MCF 10A (cell line): ENCODE measurements at places on chromosomes 12 and 14. TPM values are rescaled to one million over a fixed set of nuclear protein-coding genes. Genes with fewer than 3 reads are reported as not detected.

GRCh38 chr14:36055681-36056225, 120.8 kb downstream of the PTCSC3 start:
- H3K36me3 ChIP-seq = no peaks in the 10 kb centered on the region
- H3K27ac ChIP-seq = no peak overlapping the region
- no peak overlapping the region for H3K4me3 ChIP-seq
- H3K27me3 ChIP-seq = no peaks in the 10 kb centered on the region
- DNase-seq = no peak

GLIPR1 gene
- 29.6 and 36.4 TPM in 2 replicates for total RNA-seq

DNA sequence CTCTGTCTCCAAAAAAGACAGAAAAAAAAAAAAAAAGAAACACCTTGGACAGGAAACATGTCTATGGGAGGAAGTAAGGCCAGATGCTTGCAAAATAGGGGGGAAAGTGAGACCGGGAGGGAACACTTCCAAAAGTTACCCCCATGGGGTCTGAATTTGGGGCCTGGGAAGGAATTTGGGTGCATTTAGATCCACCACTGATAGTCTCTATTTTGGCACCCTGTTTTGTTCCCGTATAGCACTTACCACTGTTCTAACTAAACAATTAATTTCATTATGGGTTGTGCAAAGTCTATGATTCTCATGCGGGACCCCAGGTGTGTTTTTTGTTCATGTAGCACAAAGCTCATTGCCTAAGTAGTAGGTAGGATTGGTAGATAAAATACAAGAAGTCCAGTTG, 1.4 kb upstream of the MLEC start:
- H3K27ac ChIP-seq = no peak overlapping the region
- no peaks in the 10 kb centered on the region for H3K27me3 ChIP-seq
- no peaks in the 10 kb centered on the region for H3K36me3 ChIP-seq
- peaks cover 27% of the 10 kb centered on the region for H3K4me1 ChIP-seq

CRIP2 gene
- total RNA-seq = 31.1 and 50.5 TPM in 2 replicates
